ENCODE measurements at places on chromosomes 16 and 17. TPM values are rescaled to one million over a fixed set of nuclear protein-coding genes. Genes with fewer than 3 reads are reported as not detected.

Gene PGS1
- total RNA-seq, result 19.8 TPM

Gene PLXDC1
- not detected for total RNA-seq

Gene RGS9
- 1.3 TPM for total RNA-seq

Gene HSD17B2
- 105 TPM for total RNA-seq

Gene FLII
- 280 TPM for total RNA-seq

Gene SNX20
- total RNA-seq, result 0.13 TPM

Gene GFAP
- total RNA-seq, result 0.13 TPM

Gene PRPSAP2
- 35.4 TPM for total RNA-seq

Gene CLEC16A
- 15.3 TPM for total RNA-seq

Gene ITPRIPL2
- total RNA-seq, result 21.8 TPM

Gene CDC6
- 8.1 TPM for total RNA-seq

Gene SOX8
- 0.26 TPM for total RNA-seq

Gene DLX4
- not detected for total RNA-seq

Gene CFAP52
- total RNA-seq, result not detected

Gene ANKRD13B
- 3.5 TPM for total RNA-seq

Gene CHMP1A
- total RNA-seq, result 87.0 TPM

Gene PYY
- not detected for total RNA-seq

Gene SHBG
- not detected for total RNA-seq

Gene HBM
- total RNA-seq, result not detected

Gene ABCC11
- total RNA-seq, result not detected

Gene PRSS21
- 0.89 TPM for total RNA-seq

Gene NUP88
- 94.0 TPM for total RNA-seq

Gene SPAG7
- total RNA-seq, result 45.4 TPM

Gene TP53TG3F
- not detected for total RNA-seq

Gene BICDL2
- not detected for total RNA-seq

Gene SBK1
- total RNA-seq, result 0.13 TPM

Gene COX6A2
- total RNA-seq, result not detected

Gene SEPTIN1
- 0.38 TPM for total RNA-seq

Gene MEOX1
- total RNA-seq, result 1.0 TPM

Gene HEATR9
- total RNA-seq, result not detected

Gene OMG
- 14.5 TPM for total RNA-seq

Gene OR1D2
- not detected for total RNA-seq

Gene NEUROD2
- not detected for total RNA-seq

Gene SULT1A1
- total RNA-seq, result 2.4 TPM

Gene BRICD5
- 1.7 TPM for total RNA-seq

Gene FBF1
- total RNA-seq, result 3.5 TPM

Gene NACA2
- not detected for total RNA-seq

Gene LRRC37A3
- total RNA-seq, result 2.5 TPM

Gene UTS2R
- total RNA-seq, result not detected

Gene TBC1D3H
- total RNA-seq, result not detected

Gene SYNGR3
- 1.3 TPM for total RNA-seq

Gene C16orf96
- total RNA-seq, result not detected

Gene MYH3
- total RNA-seq, result under 0.01 TPM

Gene CIITA
- under 0.01 TPM for total RNA-seq
